ENCODE measurements at places on chromosomes 2 and 18.

- DNase-seq = no peak
These were observed 438.1 kb upstream of the FAM98A start for GRCh38 chr2:34037157-34037556.

- DNase-seq = no peak
These were observed 75.8 kb downstream of the NEDD4L start for GRCh38 chr18:58119819-58120218.

GRCh38 chr2:117850015-117850414, 35.5 kb downstream of the DDX18 start:
- no peak for DNase-seq

GRCh38 chr2:196376984-196377877, 205.9 kb upstream of the STK17B start:
- DNase-seq = no peak

GRCh38 chr2:10305715-10306114, 3.0 kb downstream of the HPCAL1 start:
- DNase-seq = no peak

DNA sequence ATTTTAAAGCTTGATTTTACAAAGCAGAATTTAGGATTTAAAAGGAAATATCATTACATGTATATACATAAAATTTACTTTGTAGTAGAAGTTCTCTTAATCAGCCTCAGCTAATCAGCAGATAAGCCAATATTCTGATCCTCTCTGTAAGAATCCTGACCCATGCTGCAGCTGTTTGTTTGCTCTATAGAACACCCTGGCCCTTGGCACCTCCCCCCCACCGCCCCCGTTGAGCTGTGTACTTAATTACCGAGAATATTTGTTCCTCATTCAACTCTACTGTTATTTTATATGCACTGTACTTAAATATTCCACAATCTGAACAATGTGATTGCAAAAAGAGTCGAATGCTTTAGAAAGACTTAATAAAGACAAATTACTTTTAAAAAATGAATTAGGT, 98.0 kb downstream of the EVA1A start:
- DNase-seq = no peak

- no peak for DNase-seq
These were observed 52.6 kb downstream of the QPCT start for GRCh38 chr2:37396890-37397565.

DNA sequence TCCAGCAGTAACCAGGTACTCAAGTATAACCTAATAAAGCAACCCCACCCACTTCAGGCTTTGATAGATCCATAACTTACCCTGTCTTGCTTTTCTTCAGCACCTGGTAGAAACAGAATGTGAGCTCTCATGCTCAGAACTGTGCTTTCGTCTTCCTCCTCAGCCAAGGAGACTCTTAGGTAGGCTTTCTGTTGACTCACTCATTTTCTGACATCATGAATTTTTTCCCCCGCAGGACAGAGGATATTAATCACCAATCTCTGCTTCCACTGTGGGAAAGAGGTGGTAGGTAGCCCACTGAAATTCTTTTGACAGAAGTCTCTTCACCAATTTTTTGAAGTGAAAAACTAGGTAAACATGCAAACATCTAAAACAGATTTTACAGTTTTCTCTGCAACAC, 241.2 kb upstream of the KCNJ3 start:
- DNase-seq = no peak

DNA sequence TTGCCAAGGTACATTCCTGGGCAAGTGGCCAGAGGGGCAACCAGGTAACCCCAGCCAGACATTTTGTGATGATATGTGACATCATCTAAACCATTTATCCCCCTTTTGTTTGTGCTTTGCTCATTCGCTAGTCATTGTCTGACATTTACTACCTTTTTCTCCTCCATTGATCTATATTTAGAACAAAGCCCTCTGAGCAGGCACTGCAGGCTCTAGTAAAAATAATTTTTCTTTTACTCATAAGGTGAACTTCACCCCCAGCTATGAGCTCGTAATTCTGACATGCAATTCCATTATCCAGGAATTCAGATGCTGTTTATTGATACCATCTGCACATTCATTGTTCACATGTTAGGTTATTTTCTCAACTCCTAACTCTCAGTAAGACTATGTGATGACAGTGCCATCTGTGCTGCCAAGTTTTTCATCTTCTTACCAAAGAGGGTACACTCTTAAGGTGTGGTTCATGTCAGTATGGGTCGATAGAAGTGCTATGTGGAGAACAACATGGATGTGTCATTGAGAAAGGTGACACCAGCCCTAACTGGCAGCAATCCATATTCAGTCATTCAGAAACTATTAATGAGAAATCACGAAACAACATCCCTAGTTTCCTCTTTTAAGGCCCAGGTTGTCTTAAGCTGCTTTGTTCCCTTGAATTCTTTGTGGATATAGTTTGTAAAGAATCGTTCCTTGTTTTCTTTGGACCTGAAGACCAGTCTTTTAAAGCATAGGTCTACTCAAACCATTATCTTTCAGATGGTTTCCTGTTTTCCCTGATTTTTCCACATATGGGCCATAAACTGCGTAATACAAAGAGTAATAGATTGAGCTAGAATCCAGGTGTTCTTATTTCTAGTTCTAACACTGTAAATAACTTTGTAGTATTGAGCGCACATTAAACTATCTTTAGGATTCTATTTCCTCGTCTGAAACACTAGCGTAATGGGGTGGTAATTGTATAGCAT, 978.1 kb upstream of the CDH2 start:
- DNase-seq = no peak

DNA sequence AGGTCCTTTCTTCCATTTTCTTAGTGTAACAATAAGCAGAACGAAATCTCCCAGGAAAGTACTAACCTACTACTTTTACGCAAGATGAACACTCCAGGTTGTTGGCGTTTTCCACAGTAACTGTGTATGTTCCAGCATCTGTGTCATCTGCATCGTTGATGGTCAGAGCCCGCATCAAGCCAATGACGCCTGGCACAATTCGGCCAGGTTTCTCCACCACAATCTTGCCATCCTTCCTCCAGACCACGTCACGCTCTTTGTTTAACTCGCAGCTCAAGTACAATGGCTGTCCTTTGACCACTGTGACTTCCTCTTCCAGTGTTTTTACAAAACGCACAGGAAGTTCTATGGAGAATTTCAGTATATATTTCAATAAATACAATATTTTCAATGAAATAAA, 155.6 kb downstream of the PLEKHA3 start:
- DNase-seq = no peak

DNA sequence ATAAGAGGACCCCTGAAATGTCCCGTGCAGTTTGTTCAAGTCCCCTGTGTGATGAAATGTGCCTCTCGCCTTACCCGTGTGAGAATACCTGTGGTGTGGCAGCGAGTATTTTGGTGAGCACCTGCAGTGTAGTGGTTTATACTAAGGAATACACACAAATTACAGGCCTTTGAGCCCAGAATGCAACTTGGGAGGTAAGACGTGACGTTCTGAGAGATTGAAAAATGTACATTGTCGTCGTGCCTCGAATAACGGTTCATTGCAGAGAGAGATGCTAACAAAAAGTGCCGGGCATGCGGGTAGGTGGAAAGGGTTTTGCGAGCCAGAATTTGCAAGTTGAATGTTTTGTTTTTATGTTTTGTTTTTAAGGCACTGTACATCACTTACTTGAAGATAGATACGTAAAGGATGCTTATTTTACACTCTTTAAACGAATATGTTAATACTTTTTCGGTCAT, 867 bp downstream of the RBBP8 start:
- DNase-seq = no peak

GRCh38 chr18:2223849-2224248, 347.5 kb downstream of the METTL4 start:
- no peak for DNase-seq

DNA sequence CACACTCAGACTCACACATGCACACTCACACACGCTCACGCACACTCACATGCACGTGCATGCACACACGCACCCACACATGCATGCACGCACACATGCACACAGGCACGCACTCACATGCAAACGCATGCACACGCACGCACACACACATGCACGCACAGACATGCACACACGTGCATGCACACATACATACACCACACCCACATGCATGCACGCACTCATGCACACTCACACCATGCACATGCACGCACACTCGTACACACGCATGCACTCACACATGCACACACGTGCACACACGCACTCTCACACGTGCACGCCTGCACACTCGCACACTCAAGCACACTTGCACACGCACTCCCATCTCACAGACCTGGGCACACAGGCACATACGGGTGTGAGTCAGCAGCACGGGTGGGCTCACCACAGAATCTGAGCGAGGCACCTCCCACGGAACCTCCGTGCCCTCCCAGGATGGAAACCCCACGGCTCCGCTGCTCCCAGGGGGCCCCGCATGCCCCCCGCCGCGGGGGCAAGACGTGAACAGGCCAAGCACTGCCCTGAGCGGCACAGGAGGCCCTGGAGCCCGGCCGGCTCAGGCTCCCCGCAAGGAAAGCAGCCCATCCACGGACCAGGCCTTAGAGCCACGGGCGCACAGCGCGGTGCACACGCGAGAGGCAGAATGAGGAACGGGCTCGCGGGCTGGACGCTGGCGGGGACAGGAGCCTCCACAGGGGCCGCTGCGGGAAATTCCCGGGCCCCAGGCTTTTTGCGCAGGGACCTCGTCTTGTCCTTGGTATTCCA, 8.4 kb upstream of the KCNG2 start:
- DNase-seq = no peak

DNA sequence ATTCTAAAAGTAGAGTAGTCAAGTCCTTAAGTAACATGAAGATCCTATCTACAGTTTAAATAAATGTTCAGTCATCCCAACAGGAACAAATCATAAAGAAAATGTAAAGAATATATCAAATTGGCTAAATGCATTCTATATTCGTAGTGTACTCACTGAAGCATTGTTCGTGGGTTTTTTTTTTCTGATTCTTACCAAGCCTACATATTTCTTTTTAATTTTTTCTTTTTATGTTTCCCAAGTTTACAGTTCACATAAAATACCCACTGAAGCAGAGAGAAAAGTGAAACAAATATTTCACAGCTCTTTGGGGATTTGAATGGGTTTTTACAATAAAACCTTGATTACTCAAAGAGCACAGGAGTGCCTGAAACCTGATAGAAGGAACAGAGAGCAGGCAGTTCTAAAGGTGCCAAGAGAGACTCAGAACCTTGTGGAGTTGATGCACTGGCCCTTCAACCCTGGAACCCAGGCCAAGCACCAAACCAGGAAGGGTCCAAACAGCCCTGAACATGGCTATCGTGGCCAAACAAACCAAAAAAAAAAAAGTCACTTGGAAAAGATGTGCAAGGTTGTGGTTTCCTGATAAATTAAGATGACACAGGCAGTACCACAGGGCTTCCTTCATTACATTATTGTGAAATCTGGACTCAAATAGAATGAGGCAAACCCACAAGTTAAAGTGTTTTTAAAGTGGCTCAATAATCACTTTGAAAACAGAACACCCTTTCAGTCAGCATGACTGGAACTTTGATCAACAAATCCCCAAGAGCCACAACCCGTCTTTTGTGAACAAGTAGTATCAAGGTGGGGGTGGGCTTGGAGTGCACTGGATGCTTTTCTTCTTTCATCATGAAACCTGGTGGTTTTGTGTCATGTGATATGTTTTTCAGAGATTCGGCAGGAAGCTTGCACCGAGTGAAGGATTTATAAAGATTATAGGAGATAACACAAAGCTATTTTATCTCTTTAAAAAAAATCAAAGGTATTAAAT, 245.0 kb upstream of the FN1 start:
- DNase-seq = no peak

GRCh38 chr2:211455216-211455841, 898.9 kb downstream of the CPS1 start:
- DNase-seq = no peak

DNA sequence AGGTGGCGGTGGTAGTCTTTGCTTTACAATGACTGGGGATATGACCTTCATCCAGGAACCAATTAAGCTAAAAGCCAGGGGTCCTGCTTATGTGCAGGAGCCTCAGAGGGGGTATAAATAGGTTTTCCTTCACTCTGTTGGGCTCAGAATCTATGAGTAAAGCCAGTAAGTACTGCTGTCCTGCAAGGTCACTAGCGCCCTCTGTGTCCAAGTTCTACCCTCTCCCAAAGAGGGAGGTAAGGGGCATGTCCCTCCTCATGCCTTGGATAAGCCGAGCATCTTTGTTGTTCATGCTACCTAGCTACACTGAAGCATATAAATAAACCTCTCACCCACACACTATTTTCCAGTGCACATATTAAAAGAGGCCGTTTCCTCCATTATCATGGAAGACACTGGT, 79.4 kb downstream of the SPRED2 start:
- no peak for DNase-seq

GRCh38 chr2:1823187-1824169, 79.2 kb upstream of the PXDN start:
- DNase-seq = no peak

- no peak for DNase-seq
These were observed 118.5 kb upstream of the HDAC4 start for GRCh38 chr2:239519089-239519920.

GRCh38 chr2:122523143-122523542, 767.7 kb downstream of the TSN start:
- no peak for DNase-seq

- no peak for DNase-seq
These were observed 178.8 kb downstream of the ACKR3 start for GRCh38 chr2:236748385-236748784.

- no peak for DNase-seq
These were observed 22.7 kb downstream of the CYB5A start for GRCh38 chr18:74268933-74269620.

DNA sequence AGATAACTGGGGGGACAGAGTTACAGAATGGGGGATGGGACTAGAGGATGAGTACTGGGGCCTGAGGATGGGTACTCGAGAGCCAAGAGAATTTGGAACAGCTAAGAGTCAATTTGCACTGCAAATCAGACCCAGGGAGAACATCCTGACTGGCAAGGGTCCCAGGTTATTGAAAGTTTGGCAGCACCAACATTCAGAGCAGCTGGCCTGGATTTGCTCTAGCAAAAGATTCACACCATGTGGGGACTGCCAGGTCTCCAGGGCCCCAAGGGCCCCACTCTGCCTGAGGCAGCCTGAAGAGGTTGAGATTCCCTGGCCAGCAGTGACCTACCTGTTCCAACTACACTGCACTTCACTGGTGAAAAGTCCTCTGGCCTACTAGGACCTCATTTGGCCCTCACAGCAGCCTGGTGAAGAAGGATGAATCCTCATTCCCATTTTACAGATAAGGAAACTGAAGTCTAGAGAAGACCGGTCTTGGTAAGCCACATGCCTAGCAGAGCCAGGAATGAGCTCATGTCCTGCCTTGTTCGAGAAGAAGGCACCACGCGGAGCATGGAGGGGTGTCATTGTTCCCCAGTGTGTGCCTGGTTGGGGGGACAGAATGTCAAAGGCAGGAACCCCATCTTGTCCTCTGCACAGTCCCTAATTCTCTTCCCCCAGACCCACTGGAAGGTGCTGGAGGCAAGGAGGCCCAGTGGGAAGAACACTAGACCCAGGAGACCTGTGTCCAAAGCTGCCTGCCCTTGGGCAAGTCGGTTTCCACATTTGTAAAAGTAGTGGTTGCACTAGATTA, 258.6 kb downstream of the TNS1 start:
- no peak for DNase-seq

DNA sequence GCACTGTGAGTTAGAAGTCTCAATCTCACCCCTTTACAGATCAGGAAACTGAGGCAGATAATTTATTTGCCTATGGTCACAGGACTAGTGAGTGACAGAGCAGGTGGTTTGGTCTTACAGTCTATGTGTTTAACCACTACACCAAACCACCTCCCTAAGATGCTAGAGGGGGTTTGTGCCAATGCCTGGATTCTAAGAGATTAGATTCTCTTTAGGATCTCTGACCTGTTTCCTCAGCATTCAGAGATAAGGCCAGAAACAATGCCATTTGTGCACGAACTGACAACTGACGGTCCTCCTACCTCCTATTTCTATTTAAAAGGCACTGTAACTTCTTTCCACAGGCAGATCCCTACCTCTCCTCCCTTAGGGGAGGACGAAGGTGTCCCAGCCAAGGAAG, 2.3 kb upstream of the SLC20A1 start:
- DNase-seq = no peak

Data from activated CD8-positive, alpha-beta memory T cell treated with anti-CD3 and anti-CD28 coated beads for 1 hour (primary cell).